ENCODE measurements at places on chromosomes 5 and 9.

DNA sequence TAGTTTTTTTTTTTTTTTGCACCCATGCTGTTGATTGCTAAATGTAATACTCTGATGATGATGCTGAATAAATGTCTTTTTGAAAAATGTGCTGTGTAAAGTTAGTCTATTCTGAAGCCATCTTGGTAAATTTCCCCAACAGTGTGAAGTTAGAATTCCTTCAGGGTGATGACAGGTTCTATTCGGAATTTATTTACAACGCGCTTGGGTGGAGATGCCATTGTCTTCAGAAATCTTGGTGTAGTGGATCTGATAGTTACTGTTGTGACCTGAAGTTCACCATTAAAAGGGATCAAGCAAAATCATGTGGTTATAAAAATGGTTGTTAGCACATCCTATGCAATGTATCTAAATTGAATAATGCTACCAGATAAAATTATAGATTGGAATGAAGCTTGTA is 36.3 kb upstream of the DMRT1 start:
- DNase-seq = no peak

GRCh38 chr9:16918920-16919319 is 48.5 kb upstream of the BNC2 start:
- DNase-seq = no peak

DNA sequence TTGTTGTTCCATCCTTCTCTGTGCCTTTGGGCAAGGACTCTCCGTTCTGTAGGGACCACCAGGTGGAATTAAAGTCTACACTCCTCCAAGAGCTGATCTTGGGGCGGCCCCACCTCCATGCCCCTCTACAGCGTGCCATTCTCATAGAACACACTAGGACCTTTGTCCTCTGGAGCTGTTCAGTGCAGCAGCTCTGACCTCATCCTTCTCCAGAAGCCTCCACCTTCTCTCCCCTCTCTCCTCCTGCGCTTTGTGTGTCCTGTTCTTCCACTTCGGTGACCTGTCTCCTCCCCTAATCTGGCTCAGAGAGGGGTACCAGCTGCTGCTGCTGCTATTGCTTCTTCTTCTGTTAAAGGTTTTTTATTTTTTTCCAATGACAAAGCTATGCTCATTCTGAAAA is 1.8 kb upstream of the MACROH2A1 start:
- no peak for DNase-seq

GRCh38 chr5:178331491-178331996 is 98.9 kb upstream of the PHYKPL start:
- DNase-seq = no peak

DNA sequence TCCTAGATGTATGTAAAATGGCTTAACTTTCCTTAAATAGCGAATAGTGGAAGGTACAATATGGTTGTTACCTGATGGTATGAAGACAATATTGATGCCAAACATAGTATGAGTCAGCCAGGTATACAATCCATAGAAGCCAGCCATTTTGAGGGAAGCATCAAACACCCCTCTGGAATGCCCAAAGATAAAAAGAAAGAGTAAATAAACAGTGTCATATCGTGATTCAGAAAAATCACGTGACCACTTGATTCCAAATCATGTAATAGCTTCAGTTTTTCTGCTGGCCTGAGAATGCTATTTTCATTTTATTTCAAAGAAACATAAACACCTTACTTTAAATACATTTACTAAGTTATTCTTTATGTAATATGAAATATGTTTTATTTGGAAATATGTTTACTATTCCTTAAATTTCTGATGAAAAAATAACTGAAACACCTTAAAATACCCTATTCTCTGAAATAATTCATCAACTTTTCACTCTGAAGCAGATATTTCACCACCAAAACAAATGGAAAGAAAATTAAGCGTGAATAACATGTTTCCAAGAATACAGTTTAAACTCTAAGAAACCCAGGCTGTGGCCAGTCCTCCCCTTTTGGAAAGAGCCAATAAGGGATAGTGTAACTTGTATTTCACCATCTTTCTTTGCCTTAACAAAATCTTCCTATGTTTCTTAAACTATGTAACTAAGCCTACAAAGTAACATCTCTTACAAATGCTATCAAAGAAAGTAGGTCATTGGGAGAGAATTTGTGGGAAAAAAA is 24.8 kb upstream of the CTNNAL1 start:
- no peak for DNase-seq

DNA sequence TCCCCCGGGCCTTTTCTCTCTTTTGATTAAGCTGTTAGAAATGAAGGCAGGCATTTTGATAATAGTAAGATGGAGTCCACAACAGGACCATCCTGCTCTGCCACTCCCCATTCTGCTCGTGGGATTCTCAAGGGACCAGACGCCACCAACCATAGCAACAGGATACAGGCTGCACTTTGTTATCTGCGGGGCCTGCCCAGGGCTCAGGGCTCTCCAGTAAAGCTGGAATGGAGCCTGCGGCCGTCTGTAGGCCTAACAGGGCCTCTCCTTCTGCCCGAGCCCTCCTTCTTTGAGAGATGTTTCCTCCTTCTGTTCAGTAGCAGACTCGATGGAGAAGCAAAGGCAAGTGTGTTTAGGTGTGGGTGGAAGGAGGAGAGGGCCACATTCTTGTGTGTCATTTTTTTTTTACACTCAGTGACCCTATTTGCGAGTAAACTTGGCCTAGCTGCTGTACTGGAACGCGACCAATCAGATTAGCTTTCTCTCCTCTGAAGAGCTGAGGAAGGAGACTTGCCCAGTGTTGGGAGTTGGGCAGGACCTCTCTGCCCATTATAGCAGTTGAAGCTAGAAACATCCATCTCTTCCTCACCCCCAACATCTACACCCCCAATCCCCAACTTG is 8.9 kb upstream of the EPB41L4B start:
- no peak for DNase-seq

GRCh38 chr9:83920469-83920926 is 734 bp downstream of the KIF27 start:
- DNase-seq = no peak

DNA sequence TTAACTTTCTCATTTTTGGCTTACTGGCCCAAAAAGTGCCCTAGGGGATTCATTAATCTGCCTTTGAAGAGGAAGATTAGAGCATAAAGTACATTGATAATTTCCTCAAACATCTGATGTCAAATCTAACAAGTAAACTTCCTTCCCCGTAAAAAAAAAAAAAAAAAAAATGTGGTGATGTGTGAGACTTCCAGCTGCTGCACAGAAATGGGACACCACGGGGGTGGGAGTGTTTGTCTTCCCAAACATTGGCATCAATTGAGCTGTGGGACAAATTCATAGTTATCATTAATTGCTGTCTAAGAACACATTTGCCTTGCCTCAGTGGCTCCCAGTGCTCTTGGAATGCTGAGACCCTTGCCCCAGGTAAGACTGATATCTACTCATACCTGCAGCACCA is 149.6 kb downstream of the ADAMTS12 start:
- DNase-seq = no peak

DNA sequence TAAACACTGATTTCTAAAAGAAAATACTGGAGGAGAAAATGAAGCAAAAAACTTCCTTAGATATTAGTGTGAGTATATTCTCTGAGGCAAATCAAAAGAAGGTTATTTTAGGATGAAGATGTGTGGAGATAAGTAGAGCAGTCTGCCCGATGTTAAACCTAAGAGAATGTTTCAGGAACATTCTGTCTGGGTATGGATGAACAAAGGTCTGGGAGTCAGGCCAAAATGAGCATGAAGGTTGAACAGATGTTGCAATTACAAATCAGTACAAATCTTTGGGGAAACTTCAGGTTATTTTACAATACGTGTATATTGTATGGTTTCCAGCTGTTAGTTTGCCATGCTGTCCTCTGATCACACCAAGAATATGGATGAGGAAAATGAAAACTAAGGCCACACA is 14.4 kb upstream of the CEP78 start:
- no peak for DNase-seq
